Large intestine (tissue), 12 donors: ENCODE measurements at places on chromosomes 5 and 9. TPM values are rescaled to one million over a fixed set of nuclear protein-coding genes. Genes with fewer than 3 reads are reported as not detected.
A peak's percentile ranks its signal among the peaks of the same experiment; 100 is the strongest.

GRCh38 chr9:121023064-121023463, 27.0 kb downstream of the C5 start:
- no peak for DNase-seq

DNA sequence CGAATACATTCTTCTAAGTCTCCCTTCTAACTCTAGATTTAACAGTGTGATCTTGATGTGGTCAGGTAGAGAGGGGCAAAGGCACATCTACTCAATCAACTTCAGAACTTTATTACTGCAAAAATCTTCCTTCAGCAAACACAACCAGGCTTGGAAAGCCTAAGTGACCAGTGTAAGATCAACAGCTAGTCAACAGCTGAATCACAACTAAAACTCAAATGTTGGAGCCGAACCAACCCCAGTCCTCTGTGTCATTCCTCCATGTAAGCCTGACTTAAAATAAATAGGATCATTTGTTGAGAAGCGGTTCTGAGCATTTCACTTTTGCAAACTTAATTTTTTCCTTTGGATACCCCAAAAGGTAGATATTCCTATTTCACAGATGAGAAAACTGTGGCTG, 352.7 kb downstream of the EBF1 start:
- no peak for DNase-seq

PDE8B gene
- polyA plus RNA-seq = 4.0 TPM

DNA sequence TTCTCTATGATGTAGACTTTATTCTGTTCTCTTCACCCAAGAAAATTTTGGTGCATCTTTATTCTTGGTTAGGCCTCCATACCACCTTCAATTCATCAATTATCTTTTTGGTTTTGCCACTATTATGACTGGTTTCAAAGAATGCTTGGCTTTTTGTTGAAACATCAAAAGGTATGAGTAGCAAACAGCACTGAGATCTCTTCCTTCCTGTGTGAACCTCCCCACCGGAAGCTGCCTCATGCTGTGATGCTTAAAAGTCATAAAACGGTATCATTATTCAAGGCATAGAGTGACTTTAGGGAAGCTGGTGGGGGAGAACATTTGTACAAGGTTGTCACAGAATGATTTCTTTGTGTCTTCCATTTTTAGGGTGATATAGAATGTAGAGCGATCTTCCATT, 70.6 kb downstream of the IQGAP2 start:
- no peak for DNase-seq

SLC46A2 gene
- polyA plus RNA-seq = 0.43 TPM

DNA sequence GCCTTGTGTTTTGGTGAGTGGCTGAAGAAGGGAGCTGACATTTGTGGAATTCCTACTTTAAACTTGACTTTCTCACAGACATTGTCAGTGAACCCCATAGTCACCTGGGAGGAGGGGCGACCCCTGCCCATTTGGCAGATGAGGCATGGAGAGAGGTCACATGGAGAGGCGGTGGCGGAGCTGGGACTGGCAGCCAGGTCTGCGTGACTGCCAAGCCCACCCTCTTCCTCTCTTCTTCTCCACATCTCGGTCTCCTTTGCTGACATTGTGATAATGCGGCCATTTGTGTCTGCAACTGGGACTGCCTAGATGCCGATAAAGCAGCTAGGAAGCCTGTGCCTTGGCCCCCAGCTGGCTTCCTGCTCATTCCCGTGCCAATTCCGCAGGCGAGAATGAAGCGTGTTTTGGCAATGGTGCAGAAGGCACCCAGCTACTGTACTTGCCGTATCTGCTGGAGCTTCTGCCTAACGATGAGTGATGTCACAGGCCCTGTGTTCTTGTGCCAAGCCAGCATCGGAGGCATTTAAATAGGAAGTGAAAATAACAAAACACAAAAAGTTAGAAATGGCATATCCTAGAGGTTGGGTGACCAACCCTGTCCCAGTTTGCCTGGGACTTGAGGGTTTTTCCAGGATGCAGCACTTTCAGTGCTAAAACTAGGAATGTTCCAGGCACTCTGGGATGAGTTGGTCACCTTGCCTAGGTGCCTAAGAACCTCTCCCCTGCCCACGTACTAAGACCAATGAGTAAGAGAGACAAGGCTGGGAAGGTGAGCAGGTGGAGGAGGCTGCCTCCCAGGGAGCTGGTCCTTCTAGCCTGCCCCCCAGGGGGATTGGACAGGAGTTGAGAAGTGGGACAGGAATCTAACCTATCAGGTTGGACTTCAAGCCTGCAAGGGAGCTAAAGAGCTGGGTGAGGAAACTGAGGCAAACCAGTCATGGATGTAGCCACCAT, 23.6 kb downstream of the OLFML2A start:
- DNase-seq = no peak

NRARP gene
- polyA plus RNA-seq = 32.4 TPM

DNA sequence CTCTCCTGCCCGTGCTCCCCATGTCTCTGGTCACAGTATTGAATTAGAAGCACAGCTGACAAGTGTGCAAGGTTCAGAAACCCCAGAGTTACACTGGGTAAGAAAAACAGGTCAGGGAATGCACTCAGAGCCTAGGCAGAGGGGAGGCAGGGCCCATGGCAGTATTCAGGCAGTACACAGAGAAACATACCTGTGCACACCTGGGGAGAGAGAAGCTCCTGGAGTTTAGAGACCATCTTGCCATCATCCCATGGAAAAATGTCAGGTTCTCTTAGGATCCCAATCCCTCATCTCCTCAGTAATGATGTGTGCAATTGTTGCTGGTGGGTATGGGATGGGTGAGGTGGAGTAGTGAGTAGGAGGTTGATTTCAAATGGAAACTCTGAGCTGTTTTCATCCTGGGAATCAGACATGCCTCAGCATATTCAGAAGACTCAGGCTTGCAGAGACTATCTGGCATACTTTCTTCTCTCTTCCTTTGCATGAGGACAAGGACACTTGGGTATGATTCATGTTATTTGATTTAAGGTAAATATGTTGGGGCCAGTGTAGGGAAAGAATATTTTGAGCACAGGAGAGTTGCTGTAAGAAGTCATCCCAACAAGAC, 228.5 kb downstream of the ESM1 start:
- DNase-seq = no peak

DNA sequence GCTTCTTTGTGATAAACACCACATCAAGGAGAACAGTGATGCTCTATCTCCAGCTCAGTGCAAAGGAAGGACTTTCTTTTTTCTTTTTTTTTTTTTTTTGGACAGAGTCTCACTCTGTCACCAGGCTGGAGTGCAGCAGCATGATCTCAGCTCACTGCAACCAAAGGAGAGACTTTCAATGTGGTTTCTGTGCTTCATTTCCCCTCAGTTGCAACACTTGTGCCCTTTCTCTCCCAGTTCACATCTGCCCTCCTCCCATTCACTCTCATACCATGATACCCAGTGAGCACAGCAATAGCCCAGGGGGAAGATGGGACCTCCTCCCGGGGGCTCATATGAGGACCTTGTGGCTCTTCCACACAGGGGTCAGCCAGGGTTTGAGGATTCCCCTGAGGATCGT, 110.0 kb downstream of the MTRR start:
- DNase-seq = no peak

DMRT3 gene
- not detected for polyA plus RNA-seq

DNA sequence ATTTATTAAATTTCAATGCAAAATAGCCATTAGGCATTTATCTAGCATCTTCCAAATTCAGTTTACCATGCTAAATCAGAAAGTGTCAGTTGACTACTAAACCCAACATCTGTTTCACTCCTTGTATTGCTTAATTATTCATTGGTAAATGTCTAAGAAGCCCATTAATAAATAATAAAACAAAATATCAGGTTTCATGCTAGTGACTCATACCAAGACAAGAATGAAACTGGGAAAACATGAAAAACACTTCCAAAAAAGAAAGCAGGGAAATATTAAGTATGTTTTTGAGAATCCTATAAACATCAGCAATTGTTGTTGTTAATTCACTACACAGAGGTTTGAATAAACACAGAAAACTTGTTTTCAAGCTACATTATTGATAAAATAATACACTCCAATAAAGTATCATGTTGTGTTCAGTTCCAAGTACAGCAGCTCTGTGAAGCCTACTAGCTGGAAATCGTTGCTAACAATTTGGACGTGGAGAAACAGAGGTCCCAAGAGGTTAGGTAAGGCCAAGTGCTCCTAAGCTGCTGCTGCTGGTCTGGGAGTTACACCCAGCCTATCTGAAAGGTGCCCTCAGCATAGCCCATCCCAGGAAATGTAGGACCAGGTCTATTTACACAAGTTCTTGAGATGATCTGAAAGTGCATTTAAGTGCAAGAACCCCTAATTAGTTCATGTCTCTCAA, 78.8 kb downstream of the GNAQ start:
- no peak for DNase-seq

DNA sequence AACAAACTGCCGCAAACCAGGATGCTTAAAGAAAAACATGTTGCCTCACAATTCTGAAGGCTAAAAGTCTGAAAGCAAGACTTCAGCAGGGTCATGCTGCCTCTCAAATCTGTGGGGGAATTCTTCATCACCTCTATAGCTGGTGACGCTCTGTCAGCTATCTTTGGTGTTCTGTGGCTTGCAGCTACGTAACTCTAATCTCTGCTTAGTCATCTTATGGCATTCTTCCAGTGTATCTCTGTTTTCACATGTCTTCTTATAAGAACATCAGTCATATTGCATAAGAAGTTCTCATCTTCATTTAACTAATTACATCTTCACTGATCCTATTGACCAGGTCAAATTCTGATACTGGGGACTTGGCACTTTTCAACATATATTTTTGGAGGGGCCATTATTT, 243.0 kb downstream of the CDH10 start:
- DNase-seq = no peak

GRCh38 chr9:134590240-134591081, 51.1 kb upstream of the COL5A1 start:
- DNase-seq = no peak

DNA sequence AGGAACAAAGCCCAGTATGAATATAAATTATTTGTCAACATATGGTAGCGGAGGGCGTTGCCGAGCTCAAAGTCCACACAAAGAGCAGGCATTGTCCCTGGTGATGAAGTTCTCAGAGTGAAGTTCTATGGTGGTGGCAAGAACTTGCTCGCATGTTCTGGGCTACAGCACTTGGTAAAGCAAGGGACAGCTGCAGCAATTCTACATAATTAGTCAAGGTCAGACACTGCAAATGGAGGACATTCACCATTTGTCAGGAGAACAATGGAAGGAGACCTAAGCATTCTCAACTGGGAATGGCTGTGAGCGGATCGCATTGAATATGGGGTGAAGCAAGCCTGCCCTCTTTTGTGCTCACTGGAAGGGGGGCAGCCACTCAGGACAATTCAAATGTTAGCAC, 503.8 kb upstream of the ADAMTS16 start:
- DNase-seq = no peak

- DNase-seq = peak; percentile 53
Measured at GRCh38 chr9:114487607-114488300, 17.5 kb downstream of the WHRN start.

GRCh38 chr5:139762615-139763170, 32.9 kb upstream of the PSD2 start:
- peak; percentile 44 for DNase-seq

- no peak for DNase-seq
Measured at GRCh38 chr9:138115506-138115905, 237.9 kb downstream of the CACNA1B start.

DNA sequence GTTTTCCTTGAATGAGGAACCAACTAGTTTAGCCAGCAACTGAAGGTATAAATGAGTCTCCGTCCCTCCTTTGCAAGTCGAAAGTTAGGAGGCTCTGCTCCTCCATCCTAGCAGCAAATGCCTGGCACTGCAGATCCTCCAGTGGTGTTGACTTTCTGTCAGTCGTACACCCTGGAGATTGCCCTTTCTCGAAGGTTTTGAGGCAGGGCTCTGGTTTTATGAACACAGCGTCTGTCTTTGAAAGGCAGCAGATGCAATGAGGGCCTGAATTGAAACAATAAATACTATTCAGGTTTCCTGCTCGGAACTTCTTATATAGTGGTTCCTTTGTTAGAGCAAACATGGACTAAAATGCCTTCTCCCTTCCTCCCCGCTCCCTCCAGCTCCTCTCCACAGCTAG, 284.0 kb downstream of the TMEM38B start:
- DNase-seq = no peak
